Left lung (tissue), 14 donors: ENCODE measurements at places on chromosomes 2 and 18. TPM values are rescaled to one million over a fixed set of nuclear protein-coding genes. Genes with fewer than 3 reads are reported as not detected.

COL5A2 gene
- 324 TPM for total RNA-seq

DSEL gene
- total RNA-seq, result 14.2 TPM

SOWAHC gene
- total RNA-seq, result 11.2 TPM

ADRA2B gene
- 0.34 TPM for total RNA-seq

RNMT gene
- 21.9 TPM for total RNA-seq

RAB17 gene
- 35.5 TPM for total RNA-seq
